Body of pancreas (tissue), 4 donors: ENCODE measurements at places on chromosomes 16 and 17. TPM values are rescaled to one million over a fixed set of nuclear protein-coding genes. Genes with fewer than 3 reads are reported as not detected.

The ZP2 gene
- total RNA-seq = not detected

The CCL16 gene
- total RNA-seq = not detected

The TBC1D3E gene
- not detected for total RNA-seq

The GFER gene
- 13.2 TPM for total RNA-seq

DNA sequence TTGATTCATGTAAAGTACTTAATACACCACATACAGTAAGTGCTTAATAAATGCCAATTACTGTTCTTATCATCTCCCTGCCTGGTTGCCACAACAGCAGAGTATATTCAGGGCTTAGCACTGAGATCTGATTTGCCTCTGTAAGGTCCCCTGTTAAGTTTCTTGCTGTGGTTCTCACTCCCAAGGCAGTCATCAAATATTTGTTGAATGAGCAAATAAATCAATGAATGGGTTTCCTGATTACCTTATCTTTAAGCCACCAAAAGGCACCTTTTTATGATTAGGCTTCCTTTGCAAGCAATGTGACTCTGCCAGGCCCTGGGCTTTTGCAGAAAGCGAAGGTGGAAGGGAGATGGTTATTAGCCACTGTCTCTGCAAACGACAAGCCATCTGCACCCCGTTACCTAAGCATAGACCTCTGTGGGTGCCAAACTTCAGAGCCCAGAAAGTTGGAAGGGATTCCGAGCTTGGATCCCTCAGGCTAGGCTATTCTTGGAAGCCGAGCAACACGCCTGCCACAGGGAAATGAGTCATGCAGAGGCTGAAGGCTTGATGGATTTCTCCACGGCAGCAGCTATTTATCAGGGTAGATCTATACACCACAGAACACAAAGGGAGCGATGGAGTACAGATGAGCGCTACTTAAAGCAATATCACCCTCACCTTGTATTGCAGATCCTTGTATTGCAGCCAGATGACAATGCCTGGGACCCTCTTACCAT, 102.0 kb downstream of the GRIN2A start:
- DNase-seq = peak; percentile 51
- H3K36me3 ChIP-seq = no peaks in the 10 kb centered on the region
- peaks cover 5% of the 10 kb centered on the region for H3K27me3 ChIP-seq
- no peak overlapping the region for H3K4me3 ChIP-seq
- peaks cover 34% of the 10 kb centered on the region for H3K4me1 ChIP-seq
- no peak overlapping the region for H3K27ac ChIP-seq

DNA sequence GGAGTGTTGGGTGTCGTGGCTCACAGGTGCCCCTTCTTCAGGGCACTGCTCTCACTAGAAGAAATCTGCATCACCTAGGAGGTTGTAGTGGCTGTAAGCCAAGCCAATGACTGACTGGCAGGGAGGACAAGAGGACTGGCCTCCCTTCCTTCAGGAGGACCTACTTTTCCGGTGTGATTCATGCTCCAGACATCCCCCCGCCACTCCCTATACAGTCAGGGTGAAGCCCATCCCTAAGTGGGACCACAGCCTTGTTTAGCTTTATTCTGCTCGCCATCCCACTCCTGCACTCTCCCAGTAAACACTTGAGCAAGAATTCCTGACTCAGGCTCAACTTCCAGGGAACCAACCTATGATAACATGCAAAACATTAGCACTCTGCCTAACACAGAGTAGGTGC, 67.0 kb downstream of the PLCG2 start:
- H3K36me3 ChIP-seq = no peaks in the 10 kb centered on the region
- no peaks in the 10 kb centered on the region for H3K4me1 ChIP-seq
- DNase-seq = no peak

DNA sequence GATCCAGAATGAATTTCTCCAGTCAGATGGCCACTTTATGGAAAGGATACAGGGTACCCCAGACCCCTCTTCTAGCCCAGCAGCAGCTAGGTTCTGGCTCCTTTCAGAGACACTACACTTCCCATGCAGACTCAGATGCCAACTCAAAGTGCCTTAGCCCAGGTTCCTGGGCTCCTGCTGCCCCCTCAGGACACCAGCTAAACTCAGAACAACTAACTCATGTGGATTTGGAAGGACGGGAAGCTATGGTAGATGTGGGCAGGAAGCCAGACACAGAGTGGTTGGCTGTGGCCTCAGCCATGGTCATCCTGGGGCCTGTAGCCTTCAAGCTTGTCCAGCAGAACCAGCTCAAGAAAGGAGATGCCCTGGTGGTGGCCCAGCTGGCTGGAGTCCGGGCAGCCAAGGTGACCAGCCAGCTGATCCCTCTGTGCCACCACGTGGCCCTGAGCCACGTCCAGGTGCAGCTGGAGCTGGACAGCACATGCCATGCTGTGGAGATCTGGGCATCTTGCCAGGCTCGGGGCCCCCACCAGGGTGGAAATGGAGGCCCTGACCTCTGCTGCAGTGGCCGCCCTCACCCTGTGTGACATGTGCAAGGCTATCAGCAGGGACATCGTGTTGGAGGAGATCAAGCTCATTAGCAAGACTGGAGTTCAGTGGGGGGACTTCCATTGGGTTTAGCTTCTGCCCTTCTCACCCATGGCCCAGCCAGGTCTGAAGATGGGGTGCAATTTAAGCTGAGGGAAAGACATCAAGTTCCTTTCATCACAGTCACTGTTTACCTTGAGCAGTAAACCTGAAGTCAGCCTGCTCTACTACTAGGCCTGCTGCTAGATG, 111.8 kb downstream of the N4BP1 start:
- DNase-seq = peak; percentile 29
- H3K36me3 ChIP-seq = no peaks in the 10 kb centered on the region
- peaks cover 23% of the 10 kb centered on the region for H3K4me1 ChIP-seq
- H3K27me3 ChIP-seq = no peaks in the 10 kb centered on the region
- no peak overlapping the region for H3K27ac ChIP-seq
- no peak overlapping the region for H3K4me3 ChIP-seq

- peak within 1 kb of the TSS; percentile 94 for H3K27ac ChIP-seq
- peak; percentile 92 for DNase-seq
- peak within 1 kb of the TSS; percentile 79 for H3K4me3 ChIP-seq
- no peaks in the 10 kb centered on the region for H3K27me3 ChIP-seq
- no peaks in the 10 kb centered on the region for H3K36me3 ChIP-seq
Measured at GRCh38 chr16:75647492-75648264, at the start of the genes KARS1 and TERF2IP. TSS of gene KARS1 (minus strand) at chr16:75647665. CDS start at chr16:75647639, 26 bp downstream. TSS of gene TERF2IP (plus strand) at chr16:75647773. CDS start at chr16:75647883, 110 bp downstream.

GRCh38 chr16:58481226-58481869, 18.6 kb upstream of the NDRG4 start:
- H3K4me3 ChIP-seq = no peak overlapping the region
- DNase-seq = no peak
- H3K4me1 ChIP-seq = no peaks in the 10 kb centered on the region
- no peaks in the 10 kb centered on the region for H3K27me3 ChIP-seq
- no peaks in the 10 kb centered on the region for H3K36me3 ChIP-seq

GRCh38 chr16:70768203-70768580, 32.8 kb downstream of the VAC14 start:
- no peaks in the 10 kb centered on the region for H3K4me1 ChIP-seq
- no peaks in the 10 kb centered on the region for H3K27me3 ChIP-seq
- H3K4me3 ChIP-seq = no peak overlapping the region
- DNase-seq = no peak
- H3K27ac ChIP-seq = no peak overlapping the region
- H3K36me3 ChIP-seq = no peaks in the 10 kb centered on the region
